ENCODE measurements at places on chromosomes 6 and 20.

GRCh38 chr6:89750338-89750737 lies 69.3 kb downstream of the MDN1 start:
- DNase-seq: no peak

DNA sequence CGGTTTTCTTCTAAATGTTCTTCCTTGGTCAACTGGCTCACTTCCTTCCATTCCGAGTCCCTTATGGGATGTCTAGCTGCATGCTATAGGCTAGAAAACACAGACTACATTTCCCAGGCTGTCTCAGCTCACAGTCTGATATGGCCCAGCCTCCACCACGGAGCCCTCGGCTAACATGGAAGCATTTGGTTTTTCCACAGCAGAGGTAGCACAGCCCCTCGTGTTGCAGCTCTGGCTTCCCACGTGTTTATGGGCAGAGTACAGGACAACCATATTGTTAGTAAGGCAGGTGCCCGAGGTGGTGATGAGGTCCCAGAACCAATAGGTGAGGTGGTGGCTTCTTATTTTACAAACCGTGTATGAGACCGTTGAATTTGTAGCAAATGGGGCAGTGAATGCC lies 8.7 kb downstream of the GPLD1 start:
- no peak for DNase-seq

GRCh38 chr6:42090819-42091717 lies 40.7 kb downstream of the TAF8 start:
- DNase-seq: no peak

DNA sequence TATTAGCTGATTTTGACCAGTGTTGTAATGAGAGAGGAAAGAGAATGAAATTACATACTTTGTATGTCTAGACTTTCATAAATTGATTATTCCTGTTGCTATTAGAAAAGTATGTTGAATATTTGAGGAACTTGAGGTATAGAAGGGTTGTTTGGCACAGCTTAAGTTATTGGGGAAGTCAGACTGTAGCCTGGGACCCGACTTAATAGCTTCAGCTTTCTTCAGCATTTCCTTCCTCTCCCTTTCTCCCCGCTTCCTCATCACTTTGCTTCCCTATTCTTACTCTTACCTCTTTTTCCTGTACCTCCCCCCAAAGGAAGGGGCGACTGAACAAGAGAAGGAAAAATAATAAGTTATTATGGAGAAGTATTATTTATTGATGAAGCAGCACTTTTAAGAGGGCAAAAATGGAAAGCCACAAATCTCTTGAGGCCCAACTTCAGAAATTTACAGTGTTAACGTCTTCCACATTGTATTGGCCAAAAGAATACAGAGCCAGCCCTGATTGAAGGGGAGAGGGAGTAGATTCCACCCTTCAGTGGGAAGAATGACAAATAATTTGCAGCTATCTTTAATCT lies 7.4 kb downstream of the SENP6 start:
- DNase-seq: no peak

DNA sequence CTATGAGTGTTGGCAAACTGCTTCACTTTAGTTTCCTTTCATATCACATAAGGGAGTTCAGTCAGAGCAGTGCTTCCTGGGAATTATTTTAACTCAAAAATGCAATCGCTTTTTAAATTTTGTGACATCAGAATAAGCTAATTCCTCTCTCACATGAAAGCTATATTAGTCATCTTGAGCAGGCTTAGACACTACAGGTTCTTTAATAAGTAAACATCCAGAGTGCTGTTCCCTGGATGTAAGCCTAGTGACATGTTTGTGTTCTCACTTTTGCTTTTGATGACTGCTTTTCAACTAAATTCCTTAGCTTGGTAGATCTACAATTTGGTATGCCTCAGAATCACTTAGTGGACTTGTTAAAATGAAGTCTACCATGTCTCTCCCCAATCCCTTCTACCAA lies 252.7 kb upstream of the POU3F2 start:
- DNase-seq: no peak

- DNase-seq: no peak
Measured at GRCh38 chr6:1595271-1596087, 14.2 kb upstream of the FOXC1 start.

GRCh38 chr6:47654255-47654654 lies 44.1 kb upstream of the ADGRF4 start:
- DNase-seq: no peak

DNA sequence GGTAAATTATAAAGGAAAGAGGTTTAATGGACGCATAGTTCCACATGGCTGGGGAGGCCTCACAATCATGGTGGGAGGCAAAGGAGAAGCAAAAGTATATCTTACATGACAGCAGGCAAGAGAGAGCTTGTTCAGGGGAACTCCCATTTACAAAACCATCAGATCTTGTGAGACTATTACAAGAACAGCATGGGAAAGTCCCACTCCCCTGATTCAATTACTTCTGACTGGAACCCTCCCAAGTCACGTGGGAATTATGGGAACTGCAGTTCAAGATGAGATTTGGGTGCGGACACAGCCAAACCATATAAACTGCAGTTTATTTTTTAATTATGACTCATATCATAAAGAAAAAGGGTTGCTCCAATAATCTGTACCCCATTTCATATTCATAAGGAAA lies 22.3 kb upstream of the HLA-DQA2 start:
- DNase-seq: no peak

DNA sequence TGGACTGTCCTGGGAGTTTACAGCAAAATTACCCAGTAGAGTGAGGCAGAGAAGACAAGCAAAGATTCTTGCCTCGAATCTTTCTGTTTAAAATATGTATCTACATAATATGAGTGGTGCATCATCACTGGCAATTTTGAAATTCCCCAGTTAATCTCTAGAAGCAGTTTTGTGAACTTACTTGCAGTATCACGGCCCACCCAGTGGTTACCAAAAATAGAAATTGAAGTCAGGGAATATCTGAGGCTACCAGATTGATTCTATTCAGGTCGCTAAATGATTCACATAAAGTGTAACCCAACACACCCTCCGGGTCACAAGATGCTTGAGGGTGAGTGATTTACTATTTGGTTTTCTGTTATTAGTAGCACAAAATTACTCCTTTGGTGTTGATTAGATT lies 111.9 kb downstream of the PPP1R14C start:
- no peak for DNase-seq

- DNase-seq: no peak
Measured at GRCh38 chr20:44800391-44801046, 9.8 kb downstream of the RIMS4 start.

GRCh38 chr6:19866985-19867627 lies 29.9 kb downstream of the ID4 start:
- no peak for DNase-seq

DNA sequence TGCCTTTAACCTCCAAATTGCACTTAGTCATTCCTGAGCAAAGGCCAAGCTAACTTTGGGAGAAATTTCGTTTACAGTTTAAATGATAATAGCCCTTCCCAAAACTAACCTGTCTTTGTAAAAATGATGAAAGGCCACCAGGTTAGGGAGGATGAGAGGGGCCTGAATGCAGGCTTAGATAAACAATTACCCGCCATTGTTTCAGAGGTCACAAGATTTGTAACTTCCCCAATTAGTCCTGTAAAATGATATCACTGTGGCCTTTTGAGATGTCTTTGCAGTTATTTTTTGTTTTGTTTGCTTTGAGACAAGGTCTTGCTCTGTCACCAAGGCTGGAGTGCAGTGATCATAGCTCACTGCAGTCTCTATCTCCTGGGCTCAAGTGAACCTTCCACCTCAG lies 26.3 kb downstream of the GNL1 start:
- no peak for DNase-seq

DNA sequence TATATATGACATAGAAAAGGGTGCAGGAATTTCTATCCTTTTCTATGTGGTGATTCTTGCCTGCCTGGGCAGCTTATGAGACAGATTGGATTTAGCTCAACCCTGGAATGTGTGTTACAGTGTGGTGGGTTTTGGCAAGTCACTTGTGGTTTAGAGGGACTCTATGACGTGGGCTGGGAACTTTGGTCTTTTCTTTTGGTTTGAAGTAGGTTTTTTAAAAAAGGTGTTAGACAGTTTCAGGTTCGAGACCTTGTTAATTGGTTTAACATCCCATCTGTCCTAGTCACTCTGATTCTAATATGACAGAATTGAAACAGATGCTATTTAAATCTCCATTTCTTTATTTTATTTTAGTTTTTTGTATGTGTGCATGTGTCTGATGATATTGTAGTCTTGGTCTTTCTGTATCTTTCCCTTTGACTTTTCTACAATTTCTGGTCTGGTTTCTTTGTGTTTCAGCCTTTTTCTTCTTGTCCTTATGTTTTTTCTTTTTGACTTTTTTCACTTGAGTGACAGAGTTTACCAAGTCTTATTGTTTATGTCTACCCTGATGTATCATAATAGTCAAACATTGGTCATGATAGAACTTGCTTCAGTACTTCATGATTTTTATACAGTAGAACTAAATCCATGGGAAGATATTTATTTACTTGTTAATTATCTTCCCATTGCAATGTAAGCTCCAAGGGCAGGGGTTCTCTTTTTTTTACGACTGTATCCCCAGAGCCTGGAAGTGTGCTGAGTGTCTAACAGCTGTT lies 174.3 kb downstream of the CDKAL1 start:
- no peak for DNase-seq

DNA sequence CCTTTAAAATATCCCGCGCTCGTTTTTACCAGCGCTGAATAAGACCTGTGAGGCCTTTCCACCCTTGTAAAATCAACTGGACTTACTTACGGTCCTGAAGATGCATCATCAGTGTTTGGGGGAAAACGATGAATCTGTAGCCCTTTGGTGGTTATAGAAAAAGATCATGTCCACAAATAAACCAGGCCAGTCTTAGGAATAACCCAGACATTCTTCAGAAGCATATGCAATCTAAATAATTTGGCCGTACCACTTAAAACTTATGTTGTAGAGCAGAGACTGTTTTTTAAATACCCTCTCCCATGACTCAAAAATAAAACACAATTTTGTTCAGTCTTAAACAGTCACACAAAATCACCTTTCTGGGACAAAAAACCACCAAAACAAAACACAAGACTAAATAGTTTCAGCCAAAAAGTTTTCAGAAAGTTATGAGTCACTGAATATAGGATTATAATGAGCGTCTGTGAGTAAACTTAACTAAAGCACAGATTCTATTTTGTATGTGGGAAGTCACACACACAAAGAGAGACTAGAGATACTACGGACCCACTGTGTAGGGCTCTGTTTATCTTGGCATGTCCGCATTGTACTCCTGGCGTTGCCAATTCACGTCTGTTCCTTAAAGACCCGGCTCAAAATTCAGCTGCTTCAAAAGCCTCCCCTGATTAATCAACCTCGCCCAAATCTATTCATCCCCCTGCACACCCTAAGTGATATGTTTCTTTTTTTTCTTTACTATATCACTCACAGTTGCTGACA lies 26.5 kb upstream of the SMOC2 start:
- no peak for DNase-seq

DNA sequence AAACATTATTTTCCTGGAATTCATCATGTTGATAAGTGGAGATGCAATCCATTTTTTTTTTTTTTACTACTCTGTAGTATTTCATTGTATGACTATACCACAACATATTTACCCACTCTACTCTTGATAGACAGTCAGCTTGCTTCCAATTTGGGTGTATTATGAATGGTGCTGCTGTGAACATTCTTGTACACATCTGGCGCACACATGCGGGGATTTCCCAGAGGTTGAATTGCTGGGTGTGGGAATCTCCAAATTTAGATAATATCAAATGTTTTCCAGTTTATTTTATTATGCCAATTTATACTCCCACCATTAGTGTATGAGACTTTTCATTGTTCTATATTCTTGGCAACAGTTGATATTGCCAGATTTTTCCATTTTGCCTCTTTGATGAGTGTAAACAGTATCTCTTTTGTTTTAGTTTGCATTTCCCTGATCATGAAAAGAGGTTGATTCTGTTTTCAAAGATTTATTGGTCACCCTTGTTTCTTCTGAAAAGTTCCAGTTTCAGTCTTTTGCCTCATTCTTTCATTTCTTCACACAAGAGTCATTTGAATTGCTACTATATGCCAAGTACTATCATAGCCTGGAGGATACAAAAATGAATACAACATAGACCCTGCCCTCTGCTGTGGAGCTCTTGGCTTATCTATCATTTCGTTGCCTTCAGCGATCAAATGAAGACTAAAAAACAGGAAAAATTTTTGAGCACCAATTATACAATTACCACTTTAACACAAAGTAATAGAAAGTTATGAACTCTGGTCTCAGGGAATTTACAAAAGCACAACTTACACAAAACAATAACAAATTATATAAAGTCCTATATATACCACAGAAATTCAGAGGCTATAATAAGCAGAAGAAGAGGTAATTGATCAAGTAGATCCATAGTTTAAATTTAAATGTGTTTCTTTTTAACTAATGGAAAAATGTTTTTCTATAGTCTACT lies 17.1 kb upstream of the NCOA7 start:
- DNase-seq: no peak

DNA sequence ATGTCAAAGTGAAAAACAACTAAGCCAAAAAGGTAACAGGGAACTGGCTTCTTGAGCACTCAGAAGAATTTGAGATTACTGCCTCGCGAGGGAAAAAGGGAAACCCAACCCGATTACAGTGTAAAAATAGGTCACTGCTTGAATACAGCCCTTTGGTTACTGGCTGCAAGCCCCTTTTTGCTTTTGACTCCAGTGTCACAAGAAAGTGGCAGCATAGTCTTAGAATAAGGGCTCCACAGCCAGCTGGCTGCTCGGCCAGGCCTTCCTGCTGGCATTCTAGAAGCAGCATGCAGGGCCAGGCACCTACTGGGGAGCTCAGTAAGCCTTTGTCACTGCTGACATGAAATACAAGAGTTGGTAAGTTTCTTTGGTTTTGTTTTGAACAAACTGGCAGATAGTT lies 83.0 kb downstream of the ZHX3 start:
- no peak for DNase-seq

DNA sequence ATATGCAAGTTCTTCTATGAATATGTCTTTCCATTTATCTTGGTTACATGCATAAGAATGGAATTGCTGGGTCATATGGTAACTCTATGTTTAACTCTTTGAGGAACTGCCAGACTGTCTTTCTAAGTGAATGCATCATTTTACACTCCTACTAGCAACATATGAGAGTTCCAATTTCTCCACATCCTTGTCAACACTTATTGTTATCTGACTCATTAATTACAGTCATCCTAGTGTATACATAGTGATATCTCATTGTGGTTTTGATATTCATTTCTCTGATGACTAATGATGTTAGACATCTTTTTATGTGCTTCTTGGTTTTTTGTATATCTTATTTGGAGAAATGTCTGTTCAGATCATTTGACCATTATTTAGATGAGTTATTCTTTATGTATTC lies 96.7 kb upstream of the LAMP5 start:
- DNase-seq: no peak

DNA sequence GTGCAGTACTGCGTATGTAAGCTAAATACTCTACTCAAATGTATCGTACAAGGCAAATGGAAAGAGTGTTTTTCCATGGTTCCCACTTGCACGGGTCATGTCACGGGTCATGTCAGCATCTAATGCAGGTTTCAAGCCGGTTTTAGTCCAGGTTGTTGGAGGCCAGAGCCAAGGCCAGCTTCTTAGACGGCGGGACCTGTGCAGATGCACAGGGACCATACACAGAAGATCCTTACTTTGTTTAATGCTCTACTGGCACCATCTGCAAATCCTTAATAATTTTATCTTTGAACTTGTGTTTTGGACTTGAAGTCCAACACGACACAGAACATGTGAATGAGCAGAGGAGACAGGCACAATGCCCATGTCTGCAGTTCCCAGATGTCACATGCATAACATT lies 42.7 kb downstream of the SOD2 start:
- DNase-seq: no peak

- DNase-seq: no peak
Measured at GRCh38 chr6:25168637-25169036, 110.5 kb upstream of the CARMIL1 start.

Data from CD4-positive, alpha-beta T cell treated with Interleukin-6 at 100 ng/mL for 8 hours (primary cell).